ENCODE measurements at places on chromosomes 4 and X.

DNA sequence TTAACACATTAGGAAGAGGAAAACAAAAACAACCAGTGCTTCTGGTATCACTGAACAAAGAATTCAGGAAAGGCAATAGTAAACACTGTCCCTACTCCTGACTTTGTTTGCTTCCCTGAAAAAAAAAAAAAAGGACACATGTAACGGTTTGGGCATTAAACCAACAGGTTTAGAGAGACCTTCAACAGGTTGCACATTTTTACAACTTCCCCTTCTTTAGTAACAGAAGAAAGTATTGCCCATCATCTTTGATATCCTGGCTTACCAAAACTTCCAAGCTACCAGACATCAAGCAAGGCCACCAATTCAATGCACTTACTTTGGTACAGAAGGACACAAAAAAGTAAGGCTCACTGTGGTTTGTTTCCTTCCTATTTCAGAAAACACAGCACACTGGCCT lies 131.9 kb upstream of the MAP3K15 start:
- DNase-seq, result no peak

GRCh38 chr4:124650614-124651013 lies 61.9 kb downstream of the ANKRD50 start:
- no peak for DNase-seq

DNA sequence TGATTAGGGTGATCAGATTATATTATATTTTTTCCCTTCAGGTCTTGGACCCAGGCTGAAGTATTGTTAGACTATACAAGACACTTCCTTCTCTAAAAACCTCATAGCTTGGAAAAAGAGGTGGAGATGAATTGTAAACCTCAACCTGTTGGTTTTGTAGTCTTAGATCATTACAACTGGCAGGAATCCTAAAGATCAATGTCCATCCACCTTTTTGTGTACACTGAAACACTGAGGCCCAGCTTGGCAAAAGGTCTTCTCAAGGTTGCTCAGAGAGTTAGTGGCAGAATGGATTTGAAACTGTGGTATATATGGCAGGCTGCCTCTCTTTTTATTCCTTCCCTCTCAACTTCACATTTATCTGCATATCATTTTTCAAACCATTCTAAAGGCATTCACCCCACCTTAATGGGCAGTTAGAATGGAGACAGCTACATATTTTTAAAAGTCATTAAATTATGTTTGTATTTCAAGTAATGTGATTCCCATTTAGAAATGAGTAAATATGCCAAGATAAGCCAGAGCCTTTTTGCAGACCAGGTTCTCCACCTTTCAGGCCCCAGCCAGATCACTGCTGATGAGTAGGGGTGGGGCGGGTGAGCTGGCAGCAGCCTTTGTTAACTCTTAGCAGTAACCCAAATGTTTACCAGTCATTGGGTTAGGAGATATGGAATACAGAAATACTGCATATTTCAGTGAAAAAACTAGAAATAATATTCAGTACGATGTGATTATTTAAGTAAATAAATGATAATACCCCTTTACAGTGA lies 243.2 kb upstream of the F9 start:
- no peak for DNase-seq

DNA sequence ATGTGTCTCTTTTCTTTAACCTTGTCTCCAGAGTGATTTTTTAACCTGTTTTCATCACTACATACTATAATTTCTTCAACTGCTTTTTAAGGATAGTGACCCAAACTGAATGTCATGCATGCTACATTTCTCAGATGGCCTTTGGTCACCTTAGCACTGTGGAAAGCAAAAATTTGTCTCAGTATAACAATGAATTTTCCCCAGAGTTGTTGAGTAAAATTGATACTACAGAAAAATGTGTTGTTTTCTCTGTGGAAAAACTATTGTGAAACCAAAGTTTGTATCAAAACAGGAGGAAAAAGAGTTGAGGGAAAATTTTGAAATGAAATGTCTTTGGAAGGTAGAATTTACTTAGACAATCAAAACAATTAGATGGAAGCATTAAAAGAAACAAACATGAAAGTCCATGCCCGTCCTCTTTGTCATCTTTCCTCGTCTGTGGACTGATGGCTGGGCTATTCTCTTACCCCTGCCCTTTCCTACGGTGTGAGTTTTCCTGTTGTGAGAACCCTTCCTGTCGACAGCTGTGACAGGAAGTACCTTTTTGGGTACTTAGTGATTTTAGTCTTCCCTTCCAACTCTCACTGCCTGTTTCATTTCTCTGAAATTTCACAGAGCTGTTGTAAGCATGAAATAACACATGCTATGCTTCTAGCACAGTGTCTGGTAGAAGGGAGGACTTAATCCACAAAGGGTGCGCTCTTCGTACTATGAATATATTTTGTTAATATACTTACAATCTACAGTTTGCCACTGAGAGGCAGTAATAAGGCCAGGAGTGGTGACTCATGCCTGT lies 50.8 kb downstream of the LRP2BP start:
- no peak for DNase-seq

GRCh38 chrX:82141942-82142341 lies 940.0 kb downstream of the SH3BGRL start:
- no peak for DNase-seq

DNA sequence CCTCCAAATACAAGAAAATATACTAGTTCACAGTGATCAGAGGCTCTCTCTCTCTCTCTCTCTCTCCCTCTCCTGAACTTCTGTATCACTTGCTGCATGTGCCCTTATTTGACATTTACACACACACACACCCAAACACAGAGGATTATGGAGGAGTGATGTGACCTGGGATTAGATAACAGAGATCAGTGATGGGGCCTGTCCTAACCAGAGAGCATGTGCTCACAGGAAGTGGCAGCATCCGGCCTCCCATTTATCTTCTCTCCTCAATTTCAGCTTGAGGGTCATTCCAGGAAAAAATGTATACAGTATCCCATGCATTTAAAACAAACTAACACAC lies 143.0 kb downstream of the TSPAN5 start:
- no peak for DNase-seq

DNA sequence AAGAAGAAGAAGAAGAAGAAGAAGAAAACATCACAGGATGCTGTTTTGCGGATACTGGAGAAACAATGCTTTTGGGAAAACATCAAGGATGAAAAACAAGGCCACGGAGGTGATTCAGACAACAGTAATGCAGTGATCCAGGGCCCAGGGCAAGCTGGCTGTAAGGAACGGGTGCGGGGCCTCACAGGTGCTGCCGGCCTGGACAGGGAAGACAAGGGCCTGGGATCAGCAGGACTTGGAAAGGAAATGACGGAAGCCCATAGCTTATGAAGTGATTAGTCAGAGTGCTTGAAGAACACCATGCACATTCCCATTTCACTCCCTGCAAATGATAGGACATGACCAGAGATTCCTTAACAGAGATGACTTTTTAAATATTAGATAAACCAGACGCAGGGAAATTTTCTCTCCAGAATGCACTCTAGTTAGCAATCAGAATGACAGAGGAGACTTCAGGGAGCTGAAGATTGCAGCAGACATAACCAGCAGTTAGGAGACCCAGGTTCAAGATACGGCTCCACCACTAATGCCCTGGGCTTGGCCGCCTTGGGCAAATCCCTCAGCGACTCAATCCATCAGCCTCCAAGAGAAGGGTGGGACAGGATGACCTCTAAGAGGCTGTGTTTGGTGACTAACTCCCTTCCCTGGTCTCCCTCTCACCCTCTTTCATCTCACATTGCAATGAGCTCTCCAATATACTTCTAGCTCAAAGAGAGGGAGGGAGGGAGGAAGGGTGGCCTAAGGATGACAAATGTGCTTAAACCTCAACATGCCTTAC lies 54.1 kb downstream of the APBB2 start:
- DNase-seq, result peak; percentile 94
